Activated CD4-positive, alpha-beta T cell treated with anti-CD3 and anti-CD28 coated beads for 48 hours (primary cell): ENCODE measurements at places on chromosomes 16 and 17.

DNA sequence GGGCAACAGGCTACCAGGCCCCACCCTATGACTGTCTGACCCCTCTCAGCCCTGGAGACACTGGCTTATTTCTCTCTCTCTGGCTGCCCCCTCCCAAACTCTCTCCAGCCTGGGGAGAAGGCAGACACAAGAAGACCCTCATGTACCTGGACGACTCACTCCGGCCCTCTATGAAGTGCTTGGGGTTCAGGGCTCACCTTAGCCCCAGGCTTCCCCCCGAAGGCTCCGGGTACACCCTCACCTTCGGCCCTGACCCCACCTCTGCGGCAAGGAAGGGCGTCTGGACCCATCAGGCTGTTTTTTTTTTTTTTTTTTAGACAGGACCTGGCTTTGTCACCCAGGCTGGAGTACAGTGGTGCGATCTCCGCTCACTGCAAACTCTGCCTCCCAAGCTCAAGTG is 906 bp upstream of the CARMIL2 start:
- DNase-seq = no peak

DNA sequence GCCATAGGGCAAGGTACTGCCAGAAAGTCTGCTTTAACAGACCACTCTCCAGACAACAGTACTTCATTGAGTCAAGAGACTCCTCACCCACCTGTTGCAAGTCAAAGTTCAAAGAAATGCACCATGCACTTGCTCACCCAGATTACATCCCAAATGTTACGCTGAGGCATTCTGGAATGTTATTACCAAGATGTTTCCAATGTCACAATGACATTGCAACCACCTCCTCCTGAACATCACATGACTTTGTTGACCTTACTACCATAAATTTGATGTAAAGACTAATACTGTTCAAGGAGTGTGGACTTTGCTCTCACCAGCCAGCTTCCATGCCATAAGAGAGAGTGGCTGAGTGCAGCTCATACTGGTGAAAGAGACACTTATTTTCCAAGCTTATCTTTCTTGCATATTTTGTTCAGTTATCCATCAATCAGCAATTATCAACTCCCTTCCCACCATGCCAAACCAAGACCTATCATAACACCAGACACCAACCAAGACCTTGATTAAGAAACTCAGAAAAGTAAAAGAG is 58.5 kb upstream of the BCAR1 start:
- no peak for DNase-seq

GRCh38 chr17:31476525-31477416 is 85.3 kb downstream of the RAB11FIP4 start:
- DNase-seq = no peak

DNA sequence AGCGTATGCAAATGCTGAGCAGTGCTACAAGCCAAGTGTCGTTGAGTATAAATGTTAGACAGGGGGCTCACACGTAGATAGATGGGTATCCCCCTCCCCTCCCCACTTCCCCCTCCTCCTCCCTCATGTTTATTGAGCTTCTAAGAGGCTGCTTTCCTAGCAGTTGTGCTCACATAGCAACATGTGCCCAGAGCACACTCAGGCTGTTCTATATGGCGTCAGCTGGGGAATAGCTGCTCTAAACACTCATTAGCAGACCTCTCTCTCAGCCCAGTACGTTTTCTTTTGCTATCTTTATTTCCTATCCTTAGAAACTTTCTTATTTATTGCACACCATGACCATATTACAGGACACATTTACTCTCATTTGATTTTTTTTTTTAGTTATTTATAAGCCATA is 1.8 kb downstream of the KCNJ2 start:
- DNase-seq = no peak

- no peak for DNase-seq
Observed at GRCh38 chr17:47726796-47727703, 6.0 kb upstream of the TBX21 start.

DNA sequence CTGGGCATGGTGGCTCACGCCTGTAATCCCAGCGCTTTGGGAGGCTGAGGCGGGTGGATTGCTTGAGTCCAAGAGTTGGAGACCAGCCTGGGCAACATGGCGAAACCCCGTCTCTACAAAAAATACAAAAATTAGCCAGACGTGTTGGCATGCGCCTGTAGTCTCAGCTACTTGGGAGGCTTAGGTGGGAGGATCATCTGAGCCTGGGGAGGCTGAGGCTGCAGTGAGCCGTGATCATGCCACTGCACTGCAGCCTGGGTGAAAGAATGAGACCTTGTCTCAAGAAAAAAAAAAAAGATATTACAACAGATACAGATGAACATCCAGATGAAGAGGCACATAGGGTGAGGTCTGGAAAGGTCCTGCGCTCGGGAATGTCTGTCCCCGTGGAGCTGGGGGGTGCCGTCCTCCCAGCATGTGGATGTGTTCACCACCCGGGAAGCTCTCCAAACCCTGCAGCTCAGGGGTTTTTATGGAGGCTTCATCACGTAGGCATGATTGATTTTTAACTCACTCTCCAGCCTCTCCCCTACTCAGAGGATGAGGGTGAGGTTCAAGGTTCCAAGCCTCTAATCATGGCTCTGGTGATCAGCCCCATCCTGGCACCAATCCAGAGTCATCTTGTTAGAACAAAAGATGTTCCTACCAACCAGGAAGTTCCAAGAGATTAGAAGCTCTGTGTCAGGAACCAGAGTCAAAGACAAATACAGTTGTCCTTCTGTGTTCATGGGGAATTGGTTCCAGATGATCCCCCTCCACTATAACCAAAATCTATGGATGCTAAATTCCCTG is 85.0 kb upstream of the DNAJA2 start:
- DNase-seq = no peak

GRCh38 chr16:25838724-25839186 is 147.0 kb downstream of the HS3ST4 start:
- DNase-seq = peak; percentile 12

DNA sequence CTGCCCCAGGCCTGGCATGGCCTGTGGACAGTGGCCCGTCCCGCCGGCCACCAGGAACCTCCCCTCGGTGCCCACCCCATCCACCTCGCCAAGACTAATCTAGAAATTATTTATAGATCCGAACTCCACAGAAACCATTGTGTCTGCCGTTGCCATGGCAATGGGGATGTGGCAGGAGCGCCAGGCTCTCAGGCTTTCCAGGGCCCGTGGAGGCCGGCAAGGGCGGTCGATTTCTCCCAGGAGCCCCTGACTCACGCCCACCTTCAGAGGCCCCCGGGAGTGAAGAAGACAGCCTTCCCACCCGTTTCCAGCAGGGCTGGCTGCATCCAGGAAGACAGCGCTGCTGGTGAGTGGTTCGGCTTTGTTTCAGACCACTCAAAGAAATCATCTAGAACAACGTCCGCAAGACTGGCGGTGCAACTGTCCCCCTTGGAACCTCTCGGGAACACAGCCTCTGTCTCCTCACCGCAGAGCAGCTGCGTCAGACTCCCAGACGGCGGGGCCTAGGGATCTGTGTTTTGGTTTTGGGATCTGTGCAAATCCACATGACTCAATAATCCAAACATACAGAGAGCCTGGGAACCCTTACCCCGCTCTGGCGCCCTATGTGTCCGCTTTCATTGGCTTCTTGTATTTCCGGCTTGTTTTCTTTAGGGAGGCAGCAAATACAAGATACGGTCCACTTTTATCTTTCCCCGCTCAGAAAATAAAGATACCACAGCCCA is 48.5 kb upstream of the ZCCHC14 start:
- DNase-seq = no peak

GRCh38 chr16:89041571-89042481 is 51.8 kb upstream of the ACSF3 start:
- DNase-seq = no peak

- DNase-seq = no peak
Observed at GRCh38 chr17:76444518-76445311, 8.2 kb downstream of the UBE2O start.

DNA sequence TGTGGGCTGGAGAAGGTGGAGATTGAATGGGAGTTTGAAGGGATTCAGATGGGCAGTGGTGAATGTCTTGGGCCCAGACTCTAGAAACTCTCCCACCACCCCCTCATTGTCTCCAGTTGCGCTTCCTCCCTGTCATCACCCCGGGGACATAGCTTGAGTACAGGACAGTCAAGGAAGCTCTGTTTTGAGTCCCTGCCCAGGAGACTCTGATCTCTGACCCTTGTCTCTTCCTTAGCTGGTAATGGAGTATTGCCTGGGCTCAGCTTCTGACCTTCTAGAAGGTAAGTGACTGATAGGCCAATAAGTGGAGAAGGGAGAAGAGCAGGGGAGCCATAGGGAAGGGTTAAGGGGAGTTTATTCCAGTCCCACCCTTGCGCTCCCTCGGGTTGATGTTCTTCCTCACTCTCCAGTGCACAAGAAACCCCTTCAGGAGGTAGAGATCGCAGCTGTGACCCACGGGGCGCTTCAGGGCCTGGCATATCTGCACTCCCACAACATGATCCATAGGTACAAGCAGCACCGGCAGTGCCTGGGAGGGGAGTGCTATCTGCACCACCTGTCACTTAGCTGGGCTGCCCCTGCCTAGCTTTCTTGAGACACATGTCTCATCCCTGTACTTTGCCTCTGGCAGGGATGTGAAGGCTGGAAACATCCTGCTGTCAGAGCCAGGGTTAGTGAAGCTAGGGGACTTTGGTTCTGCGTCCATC is 5.0 kb downstream of the TAOK2 start:
- no peak for DNase-seq

GRCh38 chr17:79814127-79814973 is 17.5 kb upstream of the CBX8 start:
- no peak for DNase-seq

- DNase-seq = peak; percentile 25
Observed at GRCh38 chr17:48153691-48154358, 46.3 kb downstream of the SNX11 start.
